ENCODE measurements at places on chromosomes 3 and 15.

- DNase-seq = no peak
Measured at GRCh38 chr3:67804089-67804488, 149.7 kb upstream of the SUCLG2 start.

GRCh38 chr15:63997715-63998442, 48.4 kb downstream of the DAPK2 start:
- no peak for DNase-seq

- DNase-seq = no peak
Measured at GRCh38 chr3:114743746-114744485, 403.2 kb downstream of the ZBTB20 start.

DNA sequence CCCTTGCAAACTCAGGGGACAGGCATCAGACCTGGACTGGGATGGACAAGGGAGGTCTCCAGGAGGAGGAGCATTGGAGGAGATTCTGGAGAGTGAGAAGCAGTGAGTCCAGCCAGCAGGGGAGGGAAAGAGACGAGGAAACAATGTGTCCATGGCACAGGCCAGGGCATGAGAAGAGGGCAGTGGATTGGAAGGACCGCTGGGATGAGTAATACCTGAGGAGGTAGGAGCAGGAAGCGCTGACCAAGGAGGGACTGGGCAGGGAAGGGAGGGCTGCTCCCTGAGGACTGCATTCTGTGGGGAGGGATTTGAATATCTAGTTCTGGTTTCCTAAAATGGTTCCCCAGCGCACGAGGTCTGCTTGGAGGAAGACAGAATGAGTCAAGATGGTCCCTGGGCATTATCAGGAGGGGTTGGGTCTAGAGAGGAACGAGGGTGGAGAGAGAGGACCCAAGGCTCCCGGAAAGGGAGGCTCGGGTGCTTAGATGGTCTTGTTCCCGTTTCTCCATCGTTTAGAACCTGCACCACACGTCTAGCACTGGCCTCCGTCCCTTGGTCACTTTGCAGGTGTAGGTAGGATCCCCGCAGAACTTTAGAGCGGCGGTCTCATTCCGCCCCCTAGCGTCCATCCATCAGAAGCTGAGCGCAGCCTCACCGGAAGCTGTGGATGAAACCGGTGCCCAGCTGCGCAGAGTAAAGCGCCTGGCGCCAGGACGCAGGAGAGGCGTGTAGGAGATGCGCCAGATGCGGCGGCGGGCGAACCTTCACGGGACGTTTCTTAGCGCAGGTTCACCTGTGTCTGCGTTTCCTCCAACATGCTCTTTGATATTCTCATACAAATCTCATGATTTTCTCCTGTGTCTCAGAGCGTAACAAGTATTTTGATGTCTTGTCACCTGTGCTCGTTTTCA, 190.7 kb upstream of the NDN start:
- DNase-seq = no peak

- no peak for DNase-seq
Measured at GRCh38 chr15:73569361-73569760, 63.8 kb downstream of the NPTN start.

DNA sequence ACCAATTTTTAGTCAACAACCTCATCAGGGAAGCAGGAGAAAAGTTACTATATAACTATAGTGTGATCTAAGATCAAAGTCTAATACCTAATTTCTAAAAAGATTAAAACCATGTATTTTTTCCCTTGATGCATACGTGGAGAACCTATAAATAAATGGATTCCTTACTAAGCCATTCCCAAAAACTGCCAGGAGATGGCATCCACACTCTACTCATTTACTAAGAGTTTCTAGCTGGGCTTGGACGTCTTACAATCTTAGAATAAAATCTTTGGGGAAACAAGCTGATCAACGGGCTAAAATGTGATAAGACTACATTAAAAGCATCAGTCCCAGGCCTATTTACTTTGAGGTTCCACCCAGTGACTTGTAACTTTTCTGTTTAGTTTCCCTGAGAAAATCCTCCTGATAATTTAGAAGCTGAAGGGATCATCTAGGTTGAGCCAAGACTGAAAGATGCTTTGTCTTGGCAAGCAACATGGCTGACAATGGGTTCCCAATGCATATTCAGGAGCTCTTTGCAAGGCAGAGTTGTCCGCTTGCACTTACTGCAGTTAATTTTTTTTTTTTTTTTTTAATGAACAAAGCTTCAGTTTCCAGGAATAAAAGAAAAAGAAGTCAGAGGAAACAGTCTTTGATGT, 85.5 kb upstream of the FGF12 start:
- no peak for DNase-seq

DNA sequence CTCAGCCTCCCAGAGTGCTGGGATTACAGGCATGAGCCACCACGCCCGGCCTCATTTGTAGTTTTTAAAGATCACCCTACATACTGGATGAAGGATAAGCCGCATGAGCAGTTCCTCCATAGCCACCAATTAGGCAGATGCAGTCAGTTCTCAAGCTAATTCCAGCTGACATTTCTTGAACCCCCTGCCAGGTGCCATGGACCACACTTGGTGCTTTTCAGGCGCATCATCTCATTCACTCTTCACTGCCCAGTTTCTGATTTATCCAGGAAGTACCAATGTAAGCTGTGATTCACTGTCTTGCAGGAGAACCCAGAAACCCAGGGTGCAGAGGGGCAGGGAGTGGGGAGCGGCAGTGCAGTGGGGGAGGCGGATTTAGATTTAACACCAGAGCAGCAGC, 56.5 kb upstream of the RASA2 start:
- DNase-seq = no peak

DNA sequence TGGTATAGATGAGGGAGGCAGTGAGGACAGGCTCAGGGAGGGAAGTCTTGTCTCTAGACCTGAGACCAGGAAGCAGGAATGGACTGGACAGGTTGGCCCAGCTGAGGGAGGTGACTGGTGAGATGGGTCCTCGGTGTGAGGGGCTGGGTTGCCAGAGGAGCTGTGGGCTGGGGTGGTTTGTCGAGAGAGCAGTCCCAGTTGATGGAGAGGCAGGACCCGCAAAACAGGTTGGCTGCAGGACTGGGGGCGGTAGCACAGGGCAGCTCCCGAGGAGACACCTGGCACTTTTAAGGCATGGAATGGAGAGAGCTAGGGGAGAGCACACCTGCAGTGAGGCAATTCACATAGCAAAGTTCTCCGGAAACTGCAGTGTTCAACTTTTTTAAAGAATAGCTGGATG, 14.7 kb downstream of the IGF1R start:
- no peak for DNase-seq

GRCh38 chr3:182692695-182693094, 100.6 kb upstream of the ATP11B start:
- no peak for DNase-seq

Measured in activated CD4-positive, alpha-beta T cell treated with anti-CD3 and anti-CD28 coated beads, Interleukin-2, amount 50 U/mL, for 4 hours (primary cell).